Amygdala (tissue), 56 donors: ENCODE measurements at places on chromosomes 7 and 10.

- no peak for DNase-seq
Observed at GRCh38 chr7:49564379-49564714, 209.1 kb upstream of the VWC2 start.

- DNase-seq = no peak
Observed at GRCh38 chr10:27542812-27543211, 38.7 kb downstream of the RAB18 start.

DNA sequence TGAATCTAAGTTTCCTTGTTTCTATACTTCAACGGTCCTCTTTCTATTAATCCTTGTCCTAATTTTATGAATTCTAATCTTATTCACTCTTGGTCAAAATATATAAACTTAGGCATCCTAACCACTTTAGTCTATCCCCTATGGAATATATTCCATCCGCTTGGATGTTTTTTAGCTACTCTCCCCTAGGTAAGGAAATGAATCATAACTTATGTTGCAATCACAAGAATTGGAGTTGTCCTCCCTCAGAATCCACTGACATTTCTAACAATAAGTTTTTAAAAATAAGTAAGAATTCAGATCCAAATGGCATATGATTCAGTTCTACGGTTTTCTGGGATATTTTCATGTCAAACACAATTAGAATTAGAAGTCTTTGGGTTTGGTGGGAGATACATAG, 1081.6 kb downstream of the SORCS1 start:
- no peak for DNase-seq

GRCh38 chr7:22723181-22723601, 3.8 kb upstream of the IL6 start:
- DNase-seq = peak; percentile 19

GRCh38 chr7:22060863-22061262, 115.2 kb upstream of the CDCA7L start:
- no peak for DNase-seq

DNA sequence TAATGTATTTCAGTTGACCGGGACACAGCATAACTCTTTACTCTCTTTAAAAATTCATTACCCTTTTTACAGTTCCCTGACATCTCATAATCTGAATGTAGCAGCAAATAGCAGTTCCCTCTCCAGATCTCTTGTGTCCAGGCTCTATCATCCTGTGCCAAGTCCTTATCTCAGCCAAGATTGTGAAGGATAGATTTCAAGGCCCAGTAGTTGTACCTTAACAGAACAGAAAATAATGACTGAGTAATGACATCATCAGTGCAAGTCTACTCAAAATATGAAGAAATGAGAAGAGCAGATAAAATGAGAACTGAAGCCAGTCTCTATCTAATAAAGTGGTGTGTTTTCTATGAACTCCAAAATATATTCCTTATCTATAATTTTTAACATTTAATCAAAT, 92.6 kb downstream of the TFEC start:
- DNase-seq = no peak

GRCh38 chr10:69092959-69093850, 5.3 kb downstream of the SRGN start:
- peak; percentile 6 for DNase-seq

DNA sequence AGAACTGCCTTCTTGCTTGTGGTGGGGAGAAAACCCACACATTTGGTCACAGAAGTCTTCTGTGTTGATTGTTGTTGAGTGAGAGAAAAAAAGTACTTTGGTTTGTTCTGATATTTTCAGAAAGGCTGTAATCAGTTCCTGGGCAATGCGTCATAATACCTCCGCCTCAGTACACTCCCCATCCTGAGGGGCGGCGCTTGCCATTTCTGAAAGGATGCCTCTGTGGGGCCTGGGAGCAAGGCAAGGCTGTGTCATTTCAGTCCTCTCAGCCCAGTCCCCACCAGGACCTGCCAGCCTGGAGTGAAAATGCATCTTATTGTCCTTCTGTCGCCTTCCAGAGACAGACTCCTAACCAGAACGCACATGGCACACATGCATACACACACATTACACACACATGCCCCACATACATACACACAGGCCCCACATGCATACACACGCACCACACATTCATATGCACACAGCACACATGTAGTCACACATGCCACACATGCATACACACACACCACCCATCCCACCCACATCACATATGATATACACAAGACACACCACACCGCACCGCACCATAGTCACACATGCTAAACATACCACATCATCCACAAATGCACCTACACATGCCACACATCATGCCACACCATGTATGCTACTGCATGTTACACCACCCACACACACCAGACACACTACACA, 90.0 kb downstream of the CXCL12 start:
- no peak for DNase-seq

DNA sequence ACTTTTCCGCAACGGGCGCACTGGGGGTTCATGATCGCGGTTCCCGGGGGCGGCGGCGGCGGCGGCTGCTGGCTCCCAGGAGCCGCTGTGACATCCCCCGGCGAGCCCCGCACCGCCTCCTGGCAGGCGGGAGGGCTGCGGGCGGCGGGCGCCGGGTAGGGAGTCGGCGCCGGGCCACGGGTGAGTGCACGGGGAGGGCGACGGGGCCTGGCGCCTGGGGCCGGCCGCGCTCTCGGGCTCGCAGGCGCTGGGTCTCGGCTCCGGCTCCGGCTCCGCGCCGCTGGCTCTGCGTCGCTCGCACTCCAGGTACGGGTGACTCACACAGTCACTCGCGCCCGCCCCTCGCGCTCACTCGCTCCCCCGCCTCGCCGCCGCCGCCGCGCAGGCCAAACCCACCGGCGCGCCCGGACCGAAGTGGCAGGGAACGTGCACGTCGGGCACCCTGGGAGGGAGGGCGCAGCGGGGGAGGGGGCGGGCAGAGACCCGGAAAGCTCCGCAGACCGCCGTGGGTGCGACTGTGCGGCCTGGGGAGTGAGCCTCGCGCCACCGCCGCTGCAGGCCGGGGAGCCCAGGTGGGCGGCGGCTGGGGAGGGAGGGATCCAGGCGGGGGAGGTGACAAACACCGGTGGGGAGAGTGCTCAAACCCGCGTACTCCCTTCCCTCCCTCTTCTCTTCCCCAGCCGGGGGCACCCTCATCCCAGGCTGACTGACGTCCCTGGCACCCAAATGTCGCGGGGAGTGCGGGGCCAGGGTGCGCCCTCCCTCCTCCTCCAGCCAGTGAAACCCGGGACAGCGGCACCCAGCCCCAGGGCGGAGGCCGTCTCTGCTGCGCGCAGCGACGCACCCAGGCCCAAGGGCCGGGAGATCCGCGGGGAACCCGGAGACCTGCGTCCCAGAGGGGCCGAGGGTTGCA, 276.9 kb upstream of the NEBL start:
- DNase-seq = no peak

GRCh38 chr10:116197946-116198675, 74.9 kb downstream of the GFRA1 start:
- DNase-seq = no peak

DNA sequence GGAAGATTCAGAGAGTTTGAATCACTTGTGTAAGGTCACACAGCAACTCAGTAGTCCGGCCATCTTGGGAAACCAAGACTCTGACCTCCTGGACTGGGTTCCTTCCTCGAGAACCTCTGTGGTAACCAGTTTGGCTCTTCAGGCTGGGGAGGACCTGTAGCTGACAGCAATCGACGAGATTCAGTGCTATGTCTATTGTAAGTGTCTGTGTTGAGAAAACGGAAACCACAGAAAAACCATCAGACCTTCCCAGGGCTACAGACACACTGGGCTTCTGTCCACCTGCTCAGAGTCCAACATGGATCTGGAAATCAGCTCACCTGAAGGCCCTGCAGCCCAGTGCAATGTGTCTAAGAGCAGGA, 403.7 kb downstream of the RPS24 start:
- DNase-seq = no peak

GRCh38 chr7:31056775-31057346, 4.8 kb downstream of the ADCYAP1R1 start:
- no peak for DNase-seq

GRCh38 chr10:124611738-124612137, 132.4 kb downstream of the FAM53B start:
- no peak for DNase-seq

DNA sequence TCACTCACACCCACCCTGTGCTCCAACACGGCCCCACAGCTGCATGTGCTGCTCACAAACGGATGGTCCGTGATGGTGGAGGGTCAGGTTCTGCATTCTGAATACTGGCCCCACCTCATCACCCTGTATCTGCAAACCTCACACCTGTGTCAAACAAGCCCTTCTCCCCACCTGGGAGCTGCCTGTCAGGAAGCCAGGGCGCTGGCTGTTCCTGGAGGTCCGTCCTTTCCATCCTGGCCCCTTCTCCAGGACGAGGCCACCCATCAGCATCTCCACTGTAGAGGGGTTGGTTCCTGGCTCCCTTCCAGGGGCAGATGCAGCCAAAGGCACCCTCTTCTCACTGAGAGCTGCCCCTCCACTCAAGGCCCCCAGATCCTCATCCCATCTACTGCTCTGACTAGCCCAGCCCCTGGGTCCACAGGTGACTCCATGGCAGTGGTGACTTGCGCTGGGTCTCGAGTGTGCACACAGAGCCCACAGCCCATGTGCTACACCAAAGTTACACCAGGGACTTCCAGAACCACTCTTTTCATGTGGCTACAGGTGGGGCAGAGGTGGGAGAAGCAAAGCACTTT, 229.4 kb downstream of the TNS3 start:
- no peak for DNase-seq
